ENCODE measurements at places on chromosomes 5 and 9.

GRCh38 chr5:33423018-33423630 lies 17.6 kb upstream of the TARS1 start:
- peak; percentile 63 for DNase-seq

- DNase-seq = peak; percentile 36
Observed at GRCh38 chr9:125280945-125281344, 19.3 kb downstream of the GAPVD1 start.

DNA sequence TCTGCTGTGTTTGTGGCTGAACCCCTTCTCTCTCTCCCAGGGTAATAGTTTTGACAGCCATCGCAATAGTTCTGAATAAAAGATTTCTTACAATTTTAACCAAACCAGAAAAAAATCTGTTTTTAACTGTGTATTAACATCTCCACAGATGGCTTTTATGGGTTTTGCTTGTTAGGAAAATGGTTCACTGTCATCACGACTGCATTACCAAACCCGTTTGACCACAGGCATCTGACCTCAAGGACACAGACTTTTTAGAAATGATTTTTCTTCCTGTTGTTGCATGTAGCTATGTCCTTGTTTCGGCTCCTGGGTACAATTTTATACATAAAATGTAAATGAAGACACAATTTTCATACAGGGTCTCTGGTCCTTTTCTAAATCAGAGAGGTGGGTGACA lies 316.1 kb downstream of the IRX1 start:
- no peak for DNase-seq

GRCh38 chr5:157359356-157360055 lies 93.6 kb downstream of the CYFIP2 start:
- DNase-seq = peak; percentile 62

GRCh38 chr5:163552536-163552935 lies 47.1 kb downstream of the MAT2B start:
- DNase-seq = no peak
